NCI-H1436 treated with DMSO at 0.1 percent for 48 hours (cell line): ENCODE measurements at places on chromosomes 5 and 9.

- no peak for DNase-seq
These were observed 113.9 kb upstream of the BRINP1 start for GRCh38 chr9:119483153-119483552.

DNA sequence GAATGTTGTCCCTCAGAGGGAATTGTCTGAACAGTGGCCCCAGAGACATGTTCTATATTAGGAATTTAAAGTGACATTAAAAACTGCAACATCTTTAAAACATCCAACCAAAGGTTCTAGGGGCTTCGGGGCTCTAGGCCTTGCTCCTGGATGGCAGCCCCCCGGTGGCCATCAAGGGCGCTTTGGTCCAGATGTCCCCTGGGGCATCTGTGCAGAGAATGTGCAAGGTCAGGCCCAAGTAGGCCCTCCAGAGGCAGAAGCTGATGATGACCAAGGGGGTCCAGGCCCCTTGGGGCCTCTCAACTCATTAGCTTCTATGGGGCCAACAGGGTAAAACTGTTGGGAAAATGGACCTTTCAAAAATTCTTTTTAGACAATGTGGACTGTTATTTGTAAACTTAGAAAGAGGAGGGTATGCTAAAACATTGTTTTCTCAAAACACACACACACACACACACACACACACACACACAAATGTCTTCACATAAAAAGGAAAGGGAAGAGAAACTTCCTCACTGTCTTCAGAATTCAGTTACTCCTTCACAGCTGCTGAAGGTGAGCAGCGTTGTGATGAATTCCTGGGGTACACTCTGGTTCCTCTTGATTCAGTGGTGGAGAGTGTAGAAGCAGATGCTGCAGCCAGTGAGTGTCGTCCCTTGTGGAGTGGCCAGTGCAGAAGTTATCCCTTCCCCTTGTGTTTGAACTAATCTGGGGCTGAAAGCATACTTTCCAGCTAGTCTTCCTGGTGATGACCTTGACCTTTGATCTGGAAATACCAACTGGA lies 125.2 kb downstream of the WDR41 start:
- DNase-seq: no peak

DNA sequence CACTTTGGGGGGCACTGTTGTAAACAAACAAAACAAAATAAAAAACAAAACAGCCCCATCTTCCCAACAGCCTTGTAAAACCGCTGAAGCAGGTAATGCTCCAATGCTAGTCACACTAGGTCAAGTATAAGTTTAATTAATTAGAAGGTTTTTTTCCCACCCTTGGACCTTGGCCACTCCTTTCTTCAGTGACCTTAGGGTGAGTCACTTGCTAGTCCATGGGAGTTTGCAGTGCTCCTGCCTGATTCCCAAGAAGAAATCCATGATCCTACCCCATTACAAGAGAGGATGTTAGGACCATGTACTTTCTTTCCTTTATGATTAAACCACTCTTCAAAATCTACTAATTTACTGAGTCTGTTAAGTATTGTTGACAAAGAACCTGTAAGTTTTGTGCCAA lies 192.2 kb upstream of the CDKN2B start:
- DNase-seq: no peak

- DNase-seq: no peak
These were observed 123.4 kb downstream of the CD180 start for GRCh38 chr5:67073045-67073680.

DNA sequence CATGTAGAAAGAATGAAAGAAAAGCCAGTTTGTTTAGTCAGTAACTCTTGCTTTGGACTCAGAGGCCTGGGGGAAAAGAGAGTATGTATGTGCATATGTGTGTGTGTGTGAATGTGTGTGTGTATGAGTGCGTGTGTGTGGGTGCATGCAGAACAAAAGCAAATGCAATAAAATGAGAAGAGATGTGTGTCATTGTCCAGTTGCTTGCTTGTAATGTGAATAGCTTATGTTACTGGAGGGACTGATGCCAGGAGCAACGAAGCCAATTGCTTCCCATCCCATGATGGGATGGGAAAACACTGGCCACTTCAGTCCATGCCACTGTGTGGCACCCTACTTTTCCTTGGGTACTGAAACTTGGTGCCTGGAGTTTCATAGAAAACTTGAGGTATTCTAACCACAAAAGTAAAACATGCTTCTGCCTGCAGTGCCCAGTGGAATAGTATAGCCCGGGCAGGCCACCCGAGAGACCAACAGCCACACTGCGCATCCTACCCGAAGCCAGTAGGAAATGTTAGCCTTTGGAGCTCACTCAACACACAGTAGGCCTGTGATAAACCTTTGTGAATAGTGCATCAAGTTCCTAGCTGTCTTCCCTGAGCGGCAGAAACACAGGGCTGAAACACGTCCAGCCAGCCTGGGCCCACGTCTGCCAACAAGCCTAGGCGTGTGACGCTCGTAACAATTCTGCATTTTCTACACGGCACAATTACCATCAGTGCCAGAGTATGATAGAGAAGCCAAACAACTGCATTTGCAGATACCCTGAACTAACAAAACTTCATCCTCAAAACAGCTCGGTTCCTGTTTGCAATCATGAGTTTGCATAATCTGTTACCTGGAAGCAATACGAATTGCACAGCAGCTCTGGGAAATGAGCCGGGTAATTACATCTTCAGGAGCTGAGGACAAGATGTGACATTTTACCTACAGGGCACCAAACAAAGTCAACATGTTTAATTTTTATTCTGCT lies 198.1 kb downstream of the SYK start:
- DNase-seq: no peak

DNA sequence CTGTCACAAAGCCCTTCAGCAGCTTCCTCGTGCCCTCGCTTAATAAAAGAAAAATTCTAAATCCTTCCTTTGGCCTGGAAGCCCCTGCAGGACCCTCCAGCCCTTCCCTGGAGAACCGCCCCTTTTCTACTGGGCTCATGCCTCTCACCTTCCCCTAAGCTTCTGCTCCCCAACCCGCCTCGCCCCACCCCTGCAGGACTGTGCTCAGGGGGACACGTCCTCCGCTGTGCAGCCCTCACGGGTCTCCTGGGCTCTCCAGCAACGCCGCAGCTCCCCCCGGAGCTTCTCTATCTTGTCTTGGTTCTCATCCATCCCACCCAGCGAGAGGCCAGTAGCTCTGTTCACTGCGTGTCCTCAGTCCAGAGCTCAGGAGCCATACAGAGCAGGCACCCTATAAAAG lies 65.6 kb upstream of the SARDH start:
- no peak for DNase-seq

- no peak for DNase-seq
These were observed 211.5 kb downstream of the PCSK5 start for GRCh38 chr9:76101947-76102346.

DNA sequence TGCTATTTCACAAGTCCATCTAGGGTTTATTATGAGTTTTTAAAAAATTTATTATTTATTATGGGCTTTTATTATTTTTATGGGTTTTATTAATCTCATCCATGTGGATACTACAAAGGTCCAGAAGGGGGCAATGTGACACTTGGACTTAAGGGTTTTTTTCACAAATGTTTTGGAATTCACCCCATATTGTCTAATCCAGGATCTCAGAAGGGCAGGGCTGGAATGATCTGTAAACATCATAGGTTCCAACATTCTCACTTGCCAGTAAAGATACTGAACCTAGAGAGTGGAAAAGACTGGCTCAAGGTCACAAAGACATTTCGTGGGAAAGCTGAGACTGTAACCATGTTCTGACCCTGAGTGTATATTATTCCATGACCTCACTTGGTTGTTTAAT lies 35.6 kb downstream of the NIM1K start:
- DNase-seq: no peak

GRCh38 chr9:99035313-99035712 lies 69.6 kb upstream of the TGFBR1 start:
- DNase-seq: no peak

DNA sequence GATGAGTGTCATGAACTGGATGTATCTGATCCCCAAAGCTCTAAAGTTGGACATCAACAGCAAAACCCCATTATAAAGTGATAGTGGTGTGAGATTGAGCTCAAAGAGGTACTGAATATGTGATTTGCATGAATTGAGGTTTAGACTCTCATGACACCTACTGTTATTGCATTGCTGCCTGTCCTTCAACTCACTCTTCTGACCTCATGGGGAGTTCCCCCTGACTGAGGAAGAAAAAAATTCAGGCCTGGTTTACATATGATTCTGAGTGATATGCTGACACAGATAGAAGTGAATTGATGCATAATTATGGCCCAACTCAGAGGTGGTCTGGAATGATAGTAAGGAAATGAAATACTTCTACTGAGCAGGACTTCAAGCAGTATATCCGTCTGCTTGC lies 76.2 kb upstream of the CHD1 start:
- no peak for DNase-seq

DNA sequence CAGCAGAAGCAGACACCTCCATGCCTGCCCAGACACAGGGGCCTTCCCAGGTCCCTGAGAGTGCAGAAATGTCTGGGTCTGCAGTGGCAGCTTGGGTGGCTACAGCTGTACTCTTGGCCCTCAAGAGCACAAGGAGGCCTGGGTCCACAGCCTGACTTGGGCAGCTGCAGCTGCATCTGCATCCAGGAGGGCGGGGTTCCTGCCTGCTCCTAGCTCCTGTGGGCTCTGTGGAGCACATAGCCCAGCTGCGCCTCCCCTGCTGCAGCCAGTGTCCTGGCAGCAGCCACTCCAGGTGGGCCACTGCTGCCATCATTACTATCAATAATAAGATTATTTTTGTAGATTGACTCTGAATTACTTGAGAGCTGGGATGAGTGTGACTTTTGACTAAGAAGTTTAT lies 162.0 kb upstream of the PTCH1 start:
- DNase-seq: no peak

DNA sequence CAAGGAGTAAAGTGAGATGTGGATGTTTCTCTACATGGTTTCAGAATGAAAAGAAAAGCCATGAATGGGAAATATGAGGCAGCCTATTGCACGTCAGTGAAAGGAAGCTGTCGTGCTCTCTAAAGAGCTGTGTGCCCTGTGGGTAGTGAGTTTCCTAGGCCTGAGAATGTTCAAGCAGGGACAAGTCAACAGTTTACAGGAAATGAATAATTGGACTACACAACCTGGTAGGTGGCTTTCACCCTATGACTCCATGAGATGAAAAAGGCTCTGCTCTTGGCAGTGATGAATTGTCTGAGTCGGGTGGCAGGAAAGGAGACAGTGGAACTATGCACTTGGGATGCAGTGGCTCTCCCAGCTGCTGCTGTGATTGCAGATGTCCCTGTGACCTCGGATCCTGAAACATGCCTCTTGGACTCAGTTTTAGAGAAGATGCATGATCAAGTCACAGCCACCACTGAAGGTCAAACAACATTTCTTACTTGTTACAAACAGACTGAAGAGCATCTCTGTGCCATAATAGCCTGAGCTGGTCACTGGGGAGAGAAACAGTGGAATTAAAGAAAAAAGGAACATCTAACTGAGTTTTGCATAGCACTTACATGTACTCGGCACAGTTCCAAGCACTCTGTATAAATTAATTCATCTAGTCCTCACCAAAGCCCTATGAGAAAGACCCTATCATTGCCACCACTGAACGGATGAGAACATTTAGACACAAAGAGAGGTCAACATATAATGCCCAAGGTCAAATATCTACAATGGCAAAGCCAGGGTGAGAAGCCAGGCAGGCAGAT lies 293.7 kb downstream of the SPOCK1 start:
- no peak for DNase-seq

DNA sequence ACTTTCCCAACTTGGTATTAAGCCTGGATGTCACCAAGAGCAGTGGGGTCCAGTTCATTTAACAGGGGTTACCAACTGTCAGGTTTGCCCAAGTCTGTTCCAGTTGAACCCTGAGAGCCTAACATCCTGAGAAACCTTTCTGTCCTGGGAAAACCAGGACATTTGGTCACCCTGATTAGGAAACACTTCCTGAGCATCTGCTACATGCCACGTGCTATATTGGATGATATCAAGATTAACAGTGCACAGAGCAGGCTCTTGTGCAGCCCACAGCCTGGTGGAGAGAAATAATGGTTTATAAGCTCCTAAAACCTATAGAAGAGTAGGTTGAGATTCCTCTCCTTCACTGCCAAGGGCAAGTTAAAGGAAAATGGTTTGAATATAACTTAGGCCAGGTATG lies 102.9 kb upstream of the RAD23B start:
- DNase-seq: no peak

DNA sequence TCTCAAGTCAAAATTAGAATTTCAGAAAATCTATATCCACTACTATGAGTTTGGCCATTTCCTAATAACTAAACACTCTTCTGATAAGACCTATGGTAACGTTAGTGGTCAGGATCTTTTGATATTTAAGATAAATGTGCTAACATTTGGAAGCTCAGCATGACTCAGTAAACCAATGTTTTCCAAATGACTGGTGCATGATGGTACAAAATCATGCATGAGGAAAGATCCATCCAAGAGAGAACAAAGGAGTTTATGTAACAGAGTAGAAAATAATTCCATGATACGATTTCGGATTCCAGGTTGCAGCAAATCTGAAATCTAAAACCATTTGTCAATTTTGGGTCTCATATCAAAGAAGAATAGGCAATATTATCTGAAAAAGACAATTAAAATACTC lies 279.2 kb downstream of the NSG2 start:
- no peak for DNase-seq

DNA sequence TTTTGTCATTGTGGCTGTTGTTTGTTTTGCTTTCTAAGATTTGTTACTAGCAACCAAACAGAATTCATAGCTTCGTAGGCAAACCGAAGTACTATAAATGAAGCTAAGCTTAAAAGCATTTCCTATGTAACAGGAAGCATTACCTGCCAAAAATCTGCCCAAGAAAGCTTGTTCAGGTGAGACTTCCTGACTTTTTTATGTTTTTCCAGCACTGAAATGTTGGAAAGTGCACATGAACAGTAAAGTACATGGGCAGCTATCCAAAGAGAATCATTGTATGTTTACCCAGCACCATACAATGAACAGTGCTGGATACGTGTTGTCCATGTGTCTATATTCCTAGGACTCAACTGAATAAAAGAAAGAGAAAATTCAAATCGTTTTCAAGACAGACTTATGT lies 247.1 kb downstream of the NFIB start:
- no peak for DNase-seq

DNA sequence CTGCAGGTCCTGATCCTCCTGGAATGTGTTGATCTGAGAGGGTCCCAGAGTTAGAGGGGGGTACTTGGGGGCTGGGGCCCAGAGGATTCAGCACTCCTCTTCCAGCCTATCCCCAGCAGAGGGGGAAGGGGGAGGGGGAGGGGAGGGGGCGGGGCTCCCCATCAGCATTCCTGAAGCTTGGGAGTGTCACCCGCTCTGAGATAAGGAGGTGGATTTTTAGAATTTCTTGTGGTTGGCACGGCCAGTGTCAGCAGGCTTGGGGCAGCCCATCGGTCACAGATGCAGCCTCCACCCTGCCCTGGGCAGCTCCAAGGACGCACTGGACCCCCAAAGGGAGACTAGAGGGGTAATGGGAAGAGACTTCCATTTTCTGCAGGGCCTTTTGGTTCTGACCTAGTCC lies 5.3 kb downstream of the FGF18 start:
- DNase-seq: no peak

GRCh38 chr9:109379513-109379912 lies 58.7 kb upstream of the EPB41L4B start:
- DNase-seq: no peak

GRCh38 chr9:131349522-131349880 lies 44.4 kb upstream of the PRRC2B start:
- DNase-seq: no peak
